ENCODE measurements at places on chromosomes 12 and 14.

DNA sequence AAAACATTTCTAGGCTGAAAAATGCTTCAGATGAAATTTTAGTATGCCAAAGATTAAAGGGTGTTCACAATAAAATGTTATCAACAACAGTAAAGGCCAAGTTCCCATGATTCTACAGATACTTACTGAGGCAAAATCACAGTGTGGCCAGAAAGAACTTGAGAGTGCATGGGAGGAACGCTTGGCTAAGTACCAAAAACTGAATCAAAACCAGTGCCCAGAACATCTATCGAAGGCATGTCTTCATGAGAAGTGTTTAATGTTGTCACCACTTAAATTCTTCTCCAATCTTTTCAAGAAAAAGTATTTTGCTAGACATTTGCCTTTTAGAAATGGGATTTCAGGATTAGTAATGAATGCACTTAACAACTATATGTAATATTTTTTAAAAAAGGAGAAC is 41.5 kb downstream of the KIF21A start:
- no peak for DNase-seq

DNA sequence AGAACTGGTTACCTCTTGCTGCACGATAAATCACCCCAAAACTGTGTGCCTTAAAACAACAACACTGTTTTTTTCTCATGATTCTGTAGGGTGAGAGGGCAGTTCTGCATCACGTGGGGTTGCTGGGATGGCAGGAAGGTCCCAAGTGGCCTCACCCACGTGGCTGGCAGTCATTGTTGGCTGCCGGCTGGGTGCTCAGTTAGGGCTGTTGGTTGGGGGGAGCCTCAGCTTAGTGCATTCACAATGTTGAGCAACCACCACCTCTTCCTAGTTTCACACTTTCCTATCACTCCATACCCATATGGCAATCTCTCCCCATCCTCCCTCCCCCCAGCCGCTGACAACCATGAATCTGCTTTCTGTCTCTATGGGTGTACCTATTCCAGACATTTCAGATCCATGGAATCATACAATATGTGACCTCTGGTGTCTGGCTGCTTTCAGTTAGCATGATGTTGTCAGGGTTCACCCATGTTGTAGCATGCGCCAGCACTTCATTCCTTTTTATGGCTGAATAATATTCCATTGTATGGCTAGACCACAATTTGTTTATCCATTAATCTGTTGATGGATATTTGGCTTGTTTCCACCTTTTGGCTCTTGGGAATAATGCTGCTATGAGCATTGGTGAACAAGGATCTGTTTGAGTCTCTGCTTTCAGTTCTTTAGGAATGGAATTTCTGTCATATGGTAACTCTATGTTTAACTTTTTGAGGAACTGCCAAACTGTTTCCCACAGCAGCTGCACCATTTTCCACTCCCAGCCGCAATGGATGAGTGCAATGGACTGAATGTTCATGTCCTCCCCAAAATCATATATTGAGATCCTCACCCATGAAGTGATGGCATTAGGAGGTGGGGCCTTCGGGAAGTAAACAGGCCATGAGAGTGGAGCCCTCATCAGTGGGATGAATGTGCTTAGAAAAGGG is 11.2 kb upstream of the POP5 start:
- DNase-seq = no peak

DNA sequence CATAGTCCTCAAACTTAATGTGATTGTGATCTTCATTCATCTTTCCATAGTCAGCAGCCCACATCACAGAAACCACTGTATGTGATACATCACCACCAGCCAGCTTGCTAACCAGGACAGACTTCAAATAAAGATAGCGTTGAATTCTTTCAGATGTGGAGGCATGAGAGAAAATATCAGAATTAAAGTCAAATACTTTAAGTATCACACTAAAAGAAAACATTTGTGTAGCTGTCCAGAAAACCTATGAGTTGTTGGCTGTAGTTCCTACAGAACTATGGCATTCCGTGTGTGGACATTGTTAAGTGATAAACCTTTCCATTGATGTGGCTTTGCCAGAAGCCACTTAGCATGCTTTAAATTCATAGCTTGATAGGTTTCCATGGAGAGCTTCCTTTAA is 105.1 kb downstream of the LLPH start:
- DNase-seq = no peak

- no peak for DNase-seq
Measured at GRCh38 chr12:132138941-132139871, 4.9 kb downstream of the DDX51 start.

DNA sequence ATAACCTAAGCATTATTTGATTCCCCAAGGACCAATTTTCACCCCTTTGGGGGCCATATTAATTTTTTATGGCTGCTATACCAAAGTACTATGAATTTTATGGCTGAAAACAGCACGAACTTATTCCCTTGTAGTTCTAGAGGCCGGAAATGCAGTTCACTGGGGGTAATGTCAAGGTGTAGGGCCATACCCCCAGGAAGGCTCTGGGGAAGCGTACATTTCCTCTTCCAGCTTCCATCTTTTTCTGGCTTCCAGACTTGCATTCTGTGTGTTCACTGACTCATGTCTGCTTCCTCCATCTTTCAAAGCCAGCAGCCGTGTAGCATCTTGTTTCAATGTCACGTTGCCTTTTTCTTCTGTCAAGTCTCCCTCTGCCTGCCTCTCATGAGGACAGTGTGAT is 133.5 kb downstream of the BICD1 start:
- DNase-seq = no peak

Measured in fibroblast of skin of left quadriceps (primary cell).